Activated T-cell treated with anti-CD3 and anti-CD28 coated beads for 48 hours (primary cell): ENCODE measurements at places on chromosomes 4 and X.
A peak's percentile ranks its signal among the peaks of the same experiment; 100 is the strongest.

- no peak for DNase-seq
Measured at GRCh38 chrX:45068569-45068968, 132.1 kb downstream of the DIPK2B start.

GRCh38 chrX:86148024-86148511 is at the start of gene DACH2:
Gene DACH2, plus strand, starts transcription at chrX:86148451.
- peak; percentile 35 for DNase-seq

- DNase-seq, result no peak
Measured at GRCh38 chr4:960140-960635, 13.2 kb downstream of the DGKQ start.

DNA sequence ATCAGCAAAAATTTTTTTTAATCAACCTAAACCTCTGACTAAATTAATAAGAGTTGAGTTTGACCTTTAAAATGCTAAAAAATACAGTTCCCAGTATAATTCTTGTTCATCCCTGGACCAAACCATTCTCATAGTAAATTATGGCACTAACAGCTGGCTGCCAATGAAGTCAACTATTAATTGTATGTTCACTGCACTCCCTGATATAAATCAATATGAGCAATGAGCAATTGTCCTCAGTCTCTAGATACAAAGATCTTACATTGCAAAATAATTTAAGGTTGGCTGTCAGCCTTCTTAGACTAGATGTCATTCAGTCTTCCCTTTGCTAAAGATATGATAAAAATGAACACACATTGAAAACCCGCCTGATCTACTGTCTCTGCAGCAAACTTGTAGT is 39.3 kb downstream of the NKX6-1 start:
- DNase-seq, result no peak

DNA sequence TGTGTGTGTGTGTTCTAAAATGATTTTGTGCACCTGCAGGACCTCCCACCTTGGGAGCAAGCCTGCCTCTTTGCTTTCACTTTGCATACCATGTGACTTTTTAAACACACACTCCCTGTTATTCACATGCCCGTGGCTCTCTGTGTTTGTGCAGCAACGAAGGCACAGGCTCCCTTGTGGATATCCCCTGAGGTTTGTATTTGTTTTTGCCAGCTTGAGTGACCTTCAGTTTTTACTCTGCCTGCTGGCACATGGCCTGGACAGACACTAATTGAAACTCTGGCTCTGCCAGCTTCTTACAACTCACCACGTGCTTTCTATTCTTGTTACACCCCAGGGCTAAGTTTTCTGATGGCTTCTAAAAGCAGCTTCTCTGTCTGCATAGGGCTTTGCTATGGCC is 885.8 kb downstream of the SH3BGRL start:
- no peak for DNase-seq

DNA sequence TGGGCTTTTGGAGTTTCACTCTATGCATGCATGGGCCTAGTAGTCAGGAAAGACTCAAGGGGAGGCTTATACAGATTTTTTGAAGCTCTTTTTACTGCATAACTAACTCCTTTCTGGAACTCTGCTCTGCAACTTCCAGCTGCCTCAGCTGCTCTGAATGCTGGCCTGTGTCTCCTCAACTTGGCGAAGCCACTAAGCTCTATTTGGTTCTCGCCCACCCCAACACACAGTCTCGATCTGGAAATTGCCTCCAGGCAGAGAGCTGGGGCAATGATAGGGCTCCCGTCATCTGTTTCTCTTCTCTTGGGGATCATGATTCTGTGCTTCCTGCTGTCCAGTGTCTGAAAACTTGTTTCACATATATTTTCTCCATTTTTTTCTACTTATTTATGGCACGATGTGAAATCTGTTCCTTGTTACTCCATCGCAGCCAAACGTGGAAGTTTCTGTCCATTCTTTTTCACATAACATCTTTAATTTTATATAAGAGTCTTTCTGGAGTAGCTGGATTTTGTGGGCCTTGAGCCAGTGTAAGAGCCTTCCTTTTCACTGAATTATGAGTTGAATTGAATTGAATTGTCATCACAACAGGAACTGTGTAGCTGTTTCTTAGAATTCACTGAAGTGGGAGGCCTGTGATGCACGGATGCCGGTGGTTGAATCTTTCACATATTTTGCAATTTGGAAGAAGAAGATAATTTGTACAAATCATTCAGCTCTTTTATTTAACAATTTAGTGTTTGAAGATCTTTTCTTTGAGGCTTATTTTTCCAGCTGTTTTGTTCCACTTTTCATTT is 9.0 kb downstream of the ZNF275 start:
- DNase-seq, result no peak

- DNase-seq, result no peak
Measured at GRCh38 chr4:53055716-53056403, 193.7 kb downstream of the RASL11B start.

- no peak for DNase-seq
Measured at GRCh38 chr4:131054489-131055019, 1958.6 kb downstream of the C4orf33 start.

DNA sequence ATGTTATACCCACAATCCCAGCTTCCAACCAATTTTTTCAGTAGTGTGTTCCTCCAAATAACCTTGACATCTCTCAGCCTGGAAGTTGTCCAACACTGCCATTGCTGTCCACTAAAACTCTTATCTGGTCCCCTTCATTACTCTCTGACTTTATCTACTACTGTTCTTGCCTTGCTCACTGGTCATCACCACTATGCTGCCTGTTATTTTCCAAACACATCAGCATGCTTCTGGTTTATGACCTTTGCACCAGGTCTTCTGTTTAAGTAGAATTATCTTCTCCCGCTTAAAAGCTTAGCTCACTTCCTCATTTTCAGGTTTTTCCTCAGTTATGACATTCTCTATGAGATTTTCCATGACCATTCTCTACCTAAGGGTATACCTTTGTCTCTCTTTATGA is 5.5 kb downstream of the ELMOD2 start:
- no peak for DNase-seq

- no peak for DNase-seq
Measured at GRCh38 chrX:111003118-111003517, 92.9 kb upstream of the PAK3 start.

GRCh38 chrX:136477026-136477425 is 10.7 kb upstream of the BRS3 start:
- DNase-seq, result no peak

- no peak for DNase-seq
Measured at GRCh38 chr4:40264995-40265909, 68.4 kb downstream of the RHOH start.

GRCh38 chr4:30946288-30946687 is 226.1 kb downstream of the PCDH7 start:
- DNase-seq, result no peak

GRCh38 chr4:85391589-85392410 is 83.2 kb upstream of the ARHGAP24 start:
- DNase-seq, result no peak

- no peak for DNase-seq
Measured at GRCh38 chr4:41873380-41874295, 61.6 kb upstream of the TMEM33 start.

- DNase-seq, result no peak
Measured at GRCh38 chrX:132810964-132811712, 147.3 kb downstream of the HS6ST2 start.

- no peak for DNase-seq
Measured at GRCh38 chr4:188015025-188015940, 19.7 kb downstream of the ZFP42 start.

GRCh38 chr4:62210486-62210885 is 1010.4 kb downstream of the ADGRL3 start:
- no peak for DNase-seq

GRCh38 chr4:78749972-78750727 is 26.0 kb upstream of the BMP2K start:
- no peak for DNase-seq

- DNase-seq, result no peak
Measured at GRCh38 chr4:115923152-115923551, 809.7 kb upstream of the NDST4 start.

GRCh38 chr4:125948021-125948420 is 633.3 kb downstream of the FAT4 start:
- no peak for DNase-seq

GRCh38 chr4:154231806-154232478 is 259.7 kb downstream of the DCHS2 start:
- DNase-seq, result no peak

DNA sequence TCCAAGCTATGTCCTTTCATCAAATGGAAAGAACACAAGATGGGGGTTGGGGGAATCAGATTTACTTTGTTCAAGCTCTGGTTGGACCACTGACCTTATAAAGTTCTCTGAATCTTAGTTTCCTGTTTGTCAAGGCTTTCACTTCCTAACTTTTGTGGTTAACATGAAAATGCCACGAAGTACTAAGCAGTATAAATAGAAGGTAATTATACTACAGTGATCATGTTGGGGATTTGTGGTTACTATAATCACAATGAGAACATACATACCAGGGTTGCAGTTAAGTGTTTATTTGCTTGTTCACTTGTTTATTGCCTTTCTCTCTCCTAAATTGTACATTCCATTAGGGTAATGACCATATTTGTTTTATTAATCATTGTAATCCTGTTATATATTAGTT is 53.2 kb downstream of the SPRY1 start:
- DNase-seq, result no peak

- DNase-seq, result no peak
Measured at GRCh38 chr4:48049483-48049882, 32.9 kb downstream of the NIPAL1 start.

DNA sequence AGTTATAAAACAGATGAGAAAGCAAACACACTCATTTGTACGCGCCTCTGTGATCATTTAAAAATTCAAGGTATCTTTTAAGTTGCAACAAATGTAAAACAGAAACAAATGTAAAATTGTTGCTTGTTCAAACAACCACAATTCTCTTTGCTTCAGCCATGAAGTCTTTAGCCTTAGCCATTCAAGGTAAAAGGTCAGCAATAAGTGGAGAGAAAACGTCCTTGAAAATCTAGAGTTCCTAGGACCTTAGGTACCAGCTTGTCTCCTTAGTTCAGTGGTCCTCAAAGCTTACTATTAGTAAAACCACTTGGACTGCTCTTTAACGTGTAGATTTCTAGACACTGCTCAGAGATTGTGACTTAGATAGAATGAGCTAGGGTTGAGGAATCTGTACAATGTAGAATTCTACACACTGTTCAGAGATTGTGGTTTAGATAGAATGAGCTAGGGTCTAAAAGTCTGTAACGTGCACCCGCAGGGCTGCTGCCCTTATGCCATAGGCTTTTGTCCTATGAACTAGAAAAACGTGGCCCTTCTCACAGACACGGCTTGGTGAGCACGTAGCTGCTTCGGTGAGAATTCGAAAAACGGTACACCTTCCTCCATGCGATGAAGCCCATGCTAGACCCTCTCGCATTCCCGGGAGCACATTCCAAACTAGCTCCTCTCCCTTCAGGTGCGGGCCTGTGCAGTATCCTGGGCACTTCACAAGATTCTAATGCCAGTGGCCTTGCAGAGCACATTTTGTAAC is 1.7 kb downstream of the PLAC8 start:
- DNase-seq, result no peak

- peak; percentile 40 for DNase-seq
Measured at GRCh38 chr4:40749717-40750460, at the start of gene NSUN7. Gene NSUN7, plus strand, starts transcription at chr4:40749955. Its CDS starts 739 bp downstream, at chr4:40750694.

DNA sequence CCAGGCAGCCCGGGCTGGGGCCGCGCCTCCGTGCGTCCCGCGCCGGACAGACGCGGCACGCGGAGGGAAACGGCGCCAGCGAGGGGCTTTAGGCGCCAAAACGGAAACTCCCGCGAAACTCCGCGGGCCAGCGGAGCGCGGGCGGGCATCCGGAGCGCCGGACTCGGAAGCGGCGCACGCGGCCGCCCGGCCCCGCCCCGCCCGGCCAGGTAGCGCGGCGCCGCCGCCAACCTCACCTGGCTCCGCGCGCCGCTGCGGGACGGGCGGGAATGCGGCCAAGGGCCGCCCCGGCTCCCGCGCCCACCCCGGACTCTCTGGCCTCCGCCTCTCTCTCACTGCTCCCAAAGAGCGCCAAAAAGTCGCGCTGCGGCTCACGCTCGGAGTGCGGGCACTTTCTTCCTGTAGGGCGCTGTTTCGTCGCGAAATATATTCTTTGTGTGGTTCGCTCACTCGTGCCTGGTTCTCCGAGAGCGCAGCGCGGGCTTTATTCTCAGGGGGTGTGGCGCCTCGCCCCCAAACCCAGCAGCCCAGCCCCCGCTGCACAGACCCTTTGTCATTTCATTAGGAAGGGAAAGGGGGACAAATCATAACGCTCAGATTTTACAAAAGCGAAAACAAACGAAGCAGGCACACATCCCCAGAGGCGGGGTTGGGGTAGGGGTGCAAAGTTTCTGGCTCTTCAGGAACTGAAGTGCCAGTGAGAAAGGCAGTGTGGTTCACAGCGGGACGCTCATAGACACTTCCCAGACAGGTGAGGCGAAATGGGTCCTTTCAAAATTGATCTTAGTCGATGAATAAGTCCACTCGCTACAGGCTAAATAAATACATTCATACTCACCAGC is 961 bp upstream of the MBNL3 start:
- DNase-seq, result peak; percentile 27

DNA sequence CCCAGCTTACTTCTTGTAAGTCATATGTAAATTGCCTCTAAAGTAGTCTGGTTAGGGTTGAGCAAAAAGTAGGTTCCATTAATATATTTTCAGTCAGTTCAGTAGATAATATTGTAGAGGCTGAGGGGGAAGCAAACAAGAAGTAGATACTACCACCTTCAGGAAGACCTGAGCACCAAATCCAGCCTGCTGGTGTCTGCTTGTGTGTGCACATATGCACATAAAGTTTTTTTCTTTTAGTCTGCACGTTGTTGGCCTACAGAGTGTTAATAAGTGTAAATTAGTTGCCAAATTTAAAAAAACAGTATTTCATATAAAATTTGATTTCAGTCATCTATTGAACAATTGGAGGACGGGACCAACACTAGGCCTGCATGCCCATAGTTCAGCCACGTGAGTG is 76.7 kb downstream of the CCKAR start:
- no peak for DNase-seq

DNA sequence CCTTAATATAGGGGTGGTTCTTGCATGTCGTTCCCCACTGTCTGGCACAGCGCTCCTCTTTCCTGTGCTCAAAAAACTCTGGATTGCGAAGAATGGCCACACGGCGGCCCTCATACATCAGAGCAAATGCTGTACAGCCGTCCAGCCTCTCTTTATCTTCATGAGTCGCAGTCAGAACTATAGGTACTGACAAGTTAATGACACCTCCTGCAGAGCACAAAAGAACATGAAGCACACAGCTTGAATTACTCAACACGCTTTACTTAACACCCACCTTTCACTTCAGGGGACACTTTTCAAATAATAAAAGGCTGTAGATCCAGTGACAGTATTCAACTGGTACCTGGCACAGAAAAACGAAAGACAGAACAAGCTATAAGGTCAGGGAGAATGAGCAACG is 65.3 kb downstream of the PAPSS1 start:
- no peak for DNase-seq

- no peak for DNase-seq
Measured at GRCh38 chr4:182495031-182495430, 251.8 kb downstream of the TENM3 start.

- DNase-seq, result no peak
Measured at GRCh38 chrX:124117325-124117724, 155.8 kb downstream of the STAG2 start.

- no peak for DNase-seq
Measured at GRCh38 chrX:50893466-50893865, 17.1 kb upstream of the BMP15 start.
